ENCODE measurements at places on chromosomes 7 and 10.
A peak's percentile ranks its signal among the peaks of the same experiment; 100 is the strongest.

- no peak for DNase-seq
Observed at GRCh38 chr7:97016381-97017191, 8.0 kb downstream of the DLX5 start.

DNA sequence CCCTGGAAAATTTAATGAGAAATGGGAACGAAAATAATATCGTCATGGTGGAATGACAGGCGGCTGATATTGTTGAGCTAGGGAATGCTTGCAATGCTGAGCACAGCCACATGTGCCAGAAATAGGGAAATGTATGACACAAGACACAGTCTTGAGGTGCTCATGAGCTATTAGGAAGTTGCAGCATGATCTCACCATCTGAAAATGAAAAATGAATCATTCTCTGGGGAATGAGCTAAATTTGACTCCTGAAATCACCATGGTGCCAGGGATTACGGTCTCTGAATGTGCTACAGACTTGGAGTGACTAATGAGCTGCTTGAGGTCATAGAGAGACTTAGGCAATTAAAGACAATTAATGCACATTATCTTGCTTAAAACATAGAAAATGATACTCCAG lies 845.0 kb downstream of the CNTNAP2 start:
- DNase-seq = no peak

DNA sequence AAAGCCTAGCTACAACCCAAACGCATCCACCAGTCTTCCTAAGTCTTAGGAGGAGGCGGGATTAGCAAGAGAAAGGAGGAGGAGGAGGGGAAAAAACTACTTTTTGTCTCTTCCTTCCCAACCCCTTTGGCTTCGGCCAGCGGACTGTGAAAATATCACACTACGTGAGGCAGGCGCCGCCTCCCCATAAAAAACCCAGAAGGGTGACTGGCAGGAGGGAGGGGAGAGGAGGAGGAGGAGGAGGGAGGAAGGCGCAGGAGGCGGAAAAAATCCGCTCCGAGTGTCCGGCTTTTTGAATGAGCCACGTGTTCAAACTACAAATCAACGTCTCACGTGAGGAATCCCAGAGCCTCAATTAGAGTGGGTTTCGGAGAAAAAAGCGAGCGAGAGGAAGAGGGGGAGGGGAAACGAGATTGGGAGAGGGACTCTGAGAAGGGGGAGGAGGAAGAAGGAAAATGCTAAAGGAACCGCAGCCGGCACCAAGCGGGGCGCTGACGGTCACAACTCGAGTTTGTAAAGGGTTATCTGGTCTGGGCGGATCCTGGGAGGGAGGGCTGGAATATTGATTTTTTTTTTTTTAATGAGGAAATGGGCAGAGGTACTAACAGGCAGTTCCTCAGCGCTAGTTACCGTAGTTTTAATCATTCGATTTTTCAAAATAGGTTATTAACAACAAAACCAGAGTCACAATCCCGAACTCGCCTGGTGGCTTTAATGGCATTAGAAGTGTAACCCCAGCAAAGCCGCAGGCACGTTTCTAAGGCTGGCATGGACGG lies at the start of gene IGF2BP3:
IGF2BP3 (minus strand) TSS at position 162 of the 776 bp plus-strand sequence. CDS start 381 bp downstream, outside the sequence.
- DNase-seq = no peak

DNA sequence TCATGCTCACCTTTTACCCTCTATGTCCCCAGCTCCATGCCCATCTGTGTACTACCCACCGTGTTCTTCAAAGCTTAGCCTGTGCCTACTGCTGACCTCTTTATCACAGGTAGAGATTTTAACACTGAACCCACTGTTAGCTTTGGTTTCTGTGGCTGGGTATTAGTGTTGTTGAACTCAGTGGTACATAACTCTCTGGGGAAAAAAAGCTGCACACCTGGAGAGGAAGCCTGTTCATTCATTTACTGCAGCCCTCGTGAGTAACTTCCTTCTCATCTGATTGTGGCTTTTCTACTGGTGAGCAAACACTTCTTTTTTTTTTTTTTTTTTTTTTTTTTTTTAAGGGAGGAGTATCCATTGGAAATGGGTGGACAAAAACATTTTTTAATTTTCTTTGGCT lies 326.3 kb downstream of the CCSER2 start:
- DNase-seq = no peak

DNA sequence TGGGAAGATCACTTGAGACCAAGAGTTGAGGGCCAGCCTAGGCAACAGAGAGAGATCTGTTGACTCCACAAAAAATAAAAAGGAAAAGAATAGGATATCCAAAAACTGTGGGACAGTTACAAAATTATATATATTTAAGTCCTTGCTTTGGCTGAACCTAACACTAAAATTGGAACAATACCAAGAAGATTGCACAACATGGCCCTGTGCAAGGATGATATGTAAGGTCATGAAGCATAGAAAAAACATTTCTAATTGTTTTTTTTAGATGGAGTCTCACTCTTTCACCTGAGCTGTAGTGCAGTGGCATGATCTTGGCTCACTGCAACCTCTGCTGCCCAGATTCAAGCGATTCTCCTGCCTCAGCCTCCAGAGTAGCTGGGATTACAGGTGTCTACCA lies 139.0 kb downstream of the TPST1 start:
- no peak for DNase-seq

DNA sequence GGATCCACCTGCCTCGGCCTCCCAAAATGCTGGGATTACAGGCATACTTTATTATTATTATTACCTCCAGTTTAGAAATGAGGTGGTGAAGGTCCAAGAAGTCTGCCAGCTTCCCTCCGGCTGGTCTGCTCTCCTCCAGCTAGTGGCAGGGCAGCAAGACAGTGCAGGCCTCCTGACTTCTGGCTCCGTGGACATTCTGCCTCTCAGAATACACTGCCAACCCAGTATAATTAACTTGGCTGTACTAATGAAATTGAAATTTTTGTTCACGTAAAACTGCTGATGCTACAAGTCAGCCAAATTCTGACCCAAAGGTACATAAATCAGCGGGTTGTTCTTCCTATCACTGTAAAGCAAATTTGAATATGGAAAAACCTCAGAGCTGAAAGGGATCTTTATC lies 7.6 kb upstream of the PDE1C start:
- no peak for DNase-seq

DNA sequence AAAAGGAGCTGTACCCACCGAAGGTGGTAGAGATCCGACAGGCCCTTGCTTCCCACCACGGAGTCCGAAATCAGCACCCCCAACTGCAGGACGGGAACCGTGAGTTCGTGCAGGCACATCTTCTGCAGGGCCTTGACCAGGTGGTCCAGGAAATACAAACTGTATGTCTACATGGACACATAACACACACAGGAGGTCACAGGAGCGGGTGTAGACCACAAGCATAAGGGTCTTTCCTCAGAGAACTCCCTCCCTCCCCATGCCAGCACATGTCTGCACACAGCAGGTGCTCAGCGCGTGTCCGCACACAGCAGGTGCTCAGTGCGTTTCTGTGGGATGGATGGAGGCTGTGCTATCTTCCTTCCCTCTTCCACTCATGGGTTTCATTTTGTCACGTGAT lies 69.7 kb downstream of the CFAP46 start:
- no peak for DNase-seq

- no peak for DNase-seq
Observed at GRCh38 chr7:82413237-82413636, 30.3 kb downstream of the CACNA2D1 start.

DNA sequence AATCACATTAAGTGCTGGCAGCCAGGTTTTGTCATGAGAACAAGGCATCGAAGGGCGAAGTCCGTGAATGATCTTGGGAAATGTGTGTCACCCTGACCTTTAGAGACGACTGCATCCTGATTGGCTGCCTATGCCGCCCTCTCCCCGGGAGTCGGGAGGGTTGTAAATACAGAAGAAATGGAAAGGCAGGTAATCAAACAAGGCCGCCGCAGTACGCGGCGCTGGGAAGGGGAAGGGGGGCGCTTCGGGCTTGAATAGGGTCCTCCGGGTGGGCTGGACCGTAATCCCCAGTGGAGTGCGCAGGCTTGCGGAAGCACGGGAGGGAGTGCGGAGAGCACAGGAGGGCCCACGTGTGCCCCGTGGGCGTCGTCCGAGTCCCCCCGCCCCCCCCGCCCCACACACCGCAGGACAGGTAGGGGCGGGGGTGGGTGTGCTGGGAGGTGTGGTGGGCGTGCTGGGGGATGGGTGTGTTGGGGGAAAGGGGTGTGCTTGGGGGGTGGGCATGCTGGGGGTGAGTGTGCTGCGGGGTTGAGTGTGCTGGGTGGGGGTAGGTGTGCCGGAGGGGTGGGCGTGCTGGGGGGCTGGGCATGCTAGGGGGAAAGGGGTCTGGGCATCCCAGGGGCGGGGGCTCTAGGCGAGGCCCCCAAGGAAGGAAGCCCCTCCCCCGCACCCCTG lies 169.4 kb downstream of the ARHGAP12 start:
- peak; percentile 29 for DNase-seq

DNA sequence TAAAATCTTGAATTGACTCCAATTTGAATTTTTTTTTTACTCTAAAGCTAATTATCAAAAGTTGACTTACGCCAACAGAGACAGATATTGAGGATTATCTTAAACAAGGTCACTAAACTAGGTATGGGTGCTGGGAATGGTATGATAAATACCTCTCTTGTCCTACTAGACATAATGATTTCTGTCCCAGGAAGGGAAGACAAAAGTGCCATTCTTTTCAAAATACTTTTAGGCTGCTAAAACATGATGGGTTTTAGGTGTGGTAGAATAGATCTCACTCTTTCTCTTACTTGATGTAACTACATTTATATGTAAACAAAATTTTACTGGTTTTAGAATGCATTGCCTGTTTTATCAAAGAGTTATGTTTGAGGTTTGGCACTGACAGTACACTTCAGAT lies 15.1 kb downstream of the TMEM60 start:
- DNase-seq = no peak

GRCh38 chr7:80611779-80612178 lies 26.7 kb upstream of the CD36 start:
- DNase-seq = no peak

DNA sequence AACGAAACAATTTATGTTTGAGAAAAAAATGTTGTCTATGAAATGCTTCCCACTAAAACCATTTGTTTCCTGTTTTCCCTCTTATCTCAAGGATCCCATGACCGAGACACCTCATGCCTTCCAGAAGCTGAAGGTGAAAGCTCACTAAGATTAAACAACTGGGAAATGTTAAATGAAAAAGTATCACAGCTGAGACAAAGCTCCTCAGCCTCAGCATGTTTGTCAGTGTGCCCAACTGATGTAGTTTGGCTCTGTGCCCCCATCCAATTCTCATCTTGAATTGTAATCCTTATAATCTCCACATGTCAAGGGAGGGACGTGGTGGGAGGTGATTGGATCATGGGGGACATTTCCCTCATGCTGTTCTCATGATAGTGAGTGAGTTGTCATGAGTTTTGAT lies 327.3 kb downstream of the HTR7 start:
- DNase-seq = no peak

DNA sequence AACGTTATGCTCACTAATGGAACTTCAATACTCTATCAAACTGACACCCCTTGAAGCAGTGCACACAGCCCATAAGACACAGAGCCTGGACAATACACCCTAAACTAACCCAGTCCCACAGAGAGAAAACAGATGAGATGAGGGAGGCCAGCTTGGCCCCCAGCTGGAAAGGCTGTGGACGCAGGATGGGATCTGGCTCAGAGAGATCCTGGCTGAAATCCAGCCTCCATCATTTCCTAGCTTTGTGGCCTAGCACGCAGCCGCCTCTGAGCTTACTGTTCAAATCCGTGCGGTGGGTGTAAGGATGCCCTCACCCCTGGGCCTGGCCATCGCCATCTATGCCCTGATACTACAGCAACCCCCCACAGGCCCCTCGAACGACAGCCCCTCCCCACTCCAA lies 32.7 kb downstream of the SNX8 start:
- DNase-seq = no peak

GRCh38 chr10:114357515-114357996 lies 46.7 kb downstream of the AFAP1L2 start:
- DNase-seq = no peak

DNA sequence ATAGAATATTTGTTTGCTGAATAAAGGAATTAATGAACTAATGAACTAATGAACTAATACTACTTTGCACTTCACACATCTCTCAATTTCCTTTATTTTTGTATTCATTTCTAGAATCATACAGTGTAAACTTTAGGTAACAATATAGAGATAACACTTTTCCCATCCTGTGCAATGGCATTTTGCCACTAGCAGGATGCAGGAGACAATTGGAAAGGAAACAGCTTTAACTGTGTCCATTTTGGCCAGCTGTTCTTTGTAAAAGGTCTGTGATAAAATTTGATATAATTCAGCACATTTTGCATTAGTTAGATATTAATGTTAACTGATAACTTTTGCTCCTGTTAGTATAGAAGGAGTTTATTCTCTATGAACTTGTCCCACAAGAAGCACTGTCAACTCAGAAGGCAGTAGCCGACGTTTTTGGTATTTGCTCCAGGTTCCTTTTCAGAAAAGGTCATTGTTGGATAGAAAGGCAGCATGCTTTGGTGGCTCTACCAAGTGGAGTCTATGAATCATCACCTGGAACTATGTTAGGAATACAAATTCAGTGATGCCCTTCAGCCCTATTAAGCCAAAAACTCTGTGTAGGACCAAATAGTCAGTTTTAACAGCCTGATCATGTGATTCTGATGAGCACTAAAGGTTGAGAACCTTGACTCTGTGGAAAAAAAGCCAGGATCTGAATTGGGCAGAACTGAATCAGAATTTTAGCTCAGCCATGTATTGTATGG lies 86.6 kb downstream of the NRG3 start:
- no peak for DNase-seq

- DNase-seq = no peak
Observed at GRCh38 chr10:28431139-28431538, 101.8 kb upstream of the WAC start.

- DNase-seq = no peak
Observed at GRCh38 chr10:70228491-70228890, 4.7 kb downstream of the PPA1 start.
